ENCODE measurements at places on chromosomes 16 and 17.

GRCh38 chr16:63695347-63695746, 1426.5 kb downstream of the CDH11 start:
- no peak for DNase-seq

- DNase-seq = no peak
These were observed 119.2 kb downstream of the XYLT1 start for GRCh38 chr16:17351441-17352035.

DNA sequence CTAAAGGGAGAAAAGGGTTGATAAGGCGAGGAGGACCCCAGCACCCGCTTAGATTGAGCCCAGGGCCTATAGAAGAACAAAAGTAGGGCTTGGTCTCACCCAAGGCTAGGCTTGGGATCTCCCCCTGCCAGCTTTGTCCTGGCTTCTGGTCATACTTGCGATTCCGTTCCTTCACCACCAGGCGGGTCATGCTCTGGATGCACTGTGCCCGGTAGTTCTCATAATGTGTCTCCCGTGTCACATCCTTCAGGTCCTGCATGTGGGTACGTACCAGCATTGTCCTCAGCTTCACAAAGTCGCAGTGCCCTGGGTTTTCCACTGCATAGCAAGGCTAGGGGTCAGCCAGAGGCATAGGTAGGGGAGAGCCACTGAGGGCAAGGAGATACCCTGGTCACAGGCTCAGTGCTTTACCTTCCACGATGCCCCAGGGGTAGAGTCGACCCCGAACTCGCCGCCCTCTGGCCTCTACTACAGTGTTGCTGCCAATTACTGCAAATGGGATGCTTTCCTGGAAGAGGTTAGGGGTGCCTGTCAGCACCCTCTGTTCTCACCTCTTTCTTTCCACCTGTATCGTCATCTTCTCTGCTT, 6.5 kb upstream of the MTMR4 start:
- DNase-seq = no peak

- no peak for DNase-seq
These were observed 7.5 kb downstream of the NETO2 start for GRCh38 chr16:47136099-47136842.
